ENCODE measurements at places on chromosomes 6 and 20. TPM values are rescaled to one million over a fixed set of nuclear protein-coding genes. Genes with fewer than 3 reads are reported as not detected.

GRCh38 chr20:1757072-1757471, 99.5 kb upstream of the SIRPG start:
- no peak for DNase-seq
- no peak overlapping the region for H3K27ac ChIP-seq
- H3K36me3 ChIP-seq = no peaks in the 10 kb centered on the region

DNA sequence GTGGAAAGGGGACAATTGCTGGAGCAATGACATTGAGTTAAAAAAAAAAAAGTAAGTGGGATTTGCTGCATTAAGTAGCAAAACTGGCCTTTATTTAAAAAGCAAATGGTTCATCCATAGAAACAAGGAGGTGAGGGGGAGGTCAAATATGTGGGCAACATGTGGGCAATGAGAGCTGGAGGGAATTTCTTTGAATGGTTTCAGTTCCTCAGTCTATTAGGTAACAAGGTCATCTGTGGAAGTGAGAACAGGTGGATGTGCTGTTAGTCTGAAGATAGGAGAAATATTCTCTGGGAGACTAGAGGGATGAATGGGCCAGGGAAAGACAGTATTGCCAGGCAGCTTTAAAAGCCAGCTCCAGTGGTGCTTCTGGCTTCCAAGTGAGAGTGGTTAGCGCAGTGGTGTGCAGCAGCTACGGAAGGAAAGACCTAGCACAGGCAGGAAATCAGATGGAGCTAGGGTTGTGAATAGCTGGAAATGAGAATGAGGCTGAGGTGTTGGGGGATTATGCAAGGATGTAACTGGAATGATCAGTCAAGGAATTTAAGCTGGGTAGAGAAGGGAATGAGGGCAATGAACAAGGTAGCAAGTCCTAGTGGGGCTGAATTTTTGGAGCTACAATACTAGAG, 727.6 kb downstream of the PTPRT start:
- no peaks in the 10 kb centered on the region for H3K4me1 ChIP-seq
- peak; percentile 11 for DNase-seq
- no peak overlapping the region for H3K4me3 ChIP-seq
- H3K27me3 ChIP-seq = no peaks in the 10 kb centered on the region

GRCh38 chr20:43365691-43366090, 92.0 kb upstream of the SRSF6 start:
- no peak for DNase-seq
- H3K4me1 ChIP-seq = no peaks in the 10 kb centered on the region
- H3K27ac ChIP-seq = no peak overlapping the region
- no peak overlapping the region for H3K4me3 ChIP-seq
- H3K27me3 ChIP-seq = no peaks in the 10 kb centered on the region
- H3K36me3 ChIP-seq = no peaks in the 10 kb centered on the region

Gene POPDC3
- total RNA-seq = 4.9 TPM

DNA sequence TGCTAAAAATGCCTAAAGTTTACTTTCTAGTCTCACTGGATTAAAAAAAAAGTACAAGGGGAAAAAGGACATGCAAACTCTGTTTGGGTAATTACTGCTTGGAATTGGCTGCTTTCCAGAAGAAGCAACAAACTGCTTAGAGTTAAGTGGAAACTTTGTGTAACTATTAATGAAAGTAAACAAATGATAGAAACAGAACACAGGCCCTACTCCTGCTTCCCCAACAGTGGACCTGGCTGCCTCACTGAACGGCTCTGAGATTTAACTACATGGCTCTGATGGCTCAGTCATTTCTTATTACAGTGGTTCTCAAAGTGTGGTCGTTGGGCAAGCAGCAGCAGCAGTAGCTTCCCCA, 108.5 kb downstream of the MAN1A1 start:
- peaks cover 12% of the 10 kb centered on the region for H3K4me1 ChIP-seq
- peaks cover 2% of the 10 kb centered on the region for H3K36me3 ChIP-seq
- H3K27me3 ChIP-seq = no peaks in the 10 kb centered on the region
- peak; percentile 75 for DNase-seq
- H3K4me3 ChIP-seq = no peak overlapping the region
- H3K27ac ChIP-seq = no peak overlapping the region

DNA sequence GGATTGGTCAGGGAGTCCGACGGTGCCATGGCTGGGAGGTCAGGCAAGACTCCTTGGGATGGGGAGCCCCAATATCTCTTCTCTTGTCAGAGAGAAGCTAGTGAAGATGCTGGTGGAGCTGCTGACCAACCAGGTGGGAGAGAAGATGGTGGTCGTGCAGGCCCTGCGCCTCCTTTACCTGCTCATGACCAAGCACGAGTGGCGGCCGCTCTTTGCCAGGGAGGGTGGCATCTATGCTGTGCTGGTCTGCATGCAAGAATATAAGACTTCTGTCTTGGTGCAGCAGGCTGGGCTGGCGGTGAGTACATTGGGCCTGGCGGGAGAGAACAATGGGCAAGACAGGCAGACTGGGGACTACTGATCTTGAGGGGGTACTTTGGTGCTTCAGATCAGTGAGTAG, 10.9 kb downstream of the CUL9 start:
- H3K4me3 ChIP-seq = no peak overlapping the region
- no peaks in the 10 kb centered on the region for H3K4me1 ChIP-seq
- no peak for DNase-seq
- peaks cover 92% of the 10 kb centered on the region for H3K36me3 ChIP-seq
- H3K27ac ChIP-seq = no peak overlapping the region
- H3K27me3 ChIP-seq = no peaks in the 10 kb centered on the region

DNA sequence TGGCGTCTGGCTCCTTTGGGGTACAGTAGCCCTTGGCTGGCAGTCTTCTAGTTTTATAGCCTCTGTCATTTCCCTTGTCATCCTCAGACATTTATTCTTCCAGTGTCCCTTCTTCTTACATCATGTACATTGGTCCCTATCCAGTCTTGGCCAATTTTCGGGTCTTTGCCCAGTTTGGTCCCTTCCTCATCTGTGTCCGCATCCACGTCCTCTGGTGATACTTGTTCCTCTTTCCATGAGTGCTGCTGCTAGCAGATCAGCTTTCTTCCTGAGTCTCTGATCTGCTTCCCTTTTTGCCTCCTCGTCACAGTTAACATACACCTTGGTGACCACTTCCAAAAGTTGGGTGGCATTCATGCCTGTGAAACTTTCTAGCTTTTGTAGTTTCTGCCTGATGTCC, 86.2 kb upstream of the GPR6 start:
- H3K36me3 ChIP-seq = no peaks in the 10 kb centered on the region
- no peak overlapping the region for H3K4me3 ChIP-seq
- H3K27ac ChIP-seq = no peak overlapping the region
- peak; percentile 12 for DNase-seq
- H3K27me3 ChIP-seq = no peaks in the 10 kb centered on the region
- peaks cover 29% of the 10 kb centered on the region for H3K4me1 ChIP-seq
